Epithelial cell of umbilical artery (primary cell): ENCODE measurements at places on chromosomes 12 and 14. TPM values are rescaled to one million over a fixed set of nuclear protein-coding genes. Genes with fewer than 3 reads are reported as not detected.

The AKT1 gene
- 209 and 212 TPM in 2 replicates for total RNA-seq

The AKAP3 gene
- 0.97 and 1.1 TPM in 2 replicates for total RNA-seq

The CGRRF1 gene
- total RNA-seq, result 16.9 and 17.5 TPM in 2 replicates

The GPRC5A gene
- total RNA-seq, result 4.2 and 14.3 TPM in 2 replicates

The RNASE7 gene
- not detected in 2 replicates for total RNA-seq

The BEGAIN gene
- total RNA-seq, result 0.32 and 0.91 TPM in 2 replicates

The KRT75 gene
- under 0.01 and 2.6 TPM in 2 replicates for total RNA-seq

The GALNT9 gene
- 0.32 and 0.76 TPM in 2 replicates for total RNA-seq

The TSPAN8 gene
- total RNA-seq, result 5.8 and 9.1 TPM in 2 replicates

The KCNK13 gene
- total RNA-seq, result not detected in 2 replicates

The NEDD8 gene
- 201 and 492 TPM in 2 replicates for total RNA-seq
